ENCODE measurements at places on chromosomes 5 and 9.

DNA sequence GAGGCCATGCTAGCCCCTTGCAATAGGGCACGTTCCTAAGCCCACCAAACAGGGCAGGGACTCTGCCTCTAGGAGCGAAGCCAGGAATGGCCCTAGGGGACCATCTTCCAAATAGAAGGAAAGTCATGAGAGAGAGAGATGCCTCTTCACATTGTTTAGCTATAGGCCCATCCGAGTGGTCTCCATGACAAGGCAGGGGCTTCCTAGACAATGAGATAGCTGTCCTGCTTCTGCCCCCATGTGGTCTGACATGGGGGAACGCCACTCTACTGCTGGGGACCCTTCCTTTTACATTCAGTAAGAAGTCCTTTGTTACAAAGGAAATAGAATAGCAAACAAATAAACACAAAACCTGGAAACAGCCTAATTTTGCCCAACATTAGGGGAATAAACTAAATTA, 17.9 kb upstream of the KIF4B start:
- no peak for DNase-seq

DNA sequence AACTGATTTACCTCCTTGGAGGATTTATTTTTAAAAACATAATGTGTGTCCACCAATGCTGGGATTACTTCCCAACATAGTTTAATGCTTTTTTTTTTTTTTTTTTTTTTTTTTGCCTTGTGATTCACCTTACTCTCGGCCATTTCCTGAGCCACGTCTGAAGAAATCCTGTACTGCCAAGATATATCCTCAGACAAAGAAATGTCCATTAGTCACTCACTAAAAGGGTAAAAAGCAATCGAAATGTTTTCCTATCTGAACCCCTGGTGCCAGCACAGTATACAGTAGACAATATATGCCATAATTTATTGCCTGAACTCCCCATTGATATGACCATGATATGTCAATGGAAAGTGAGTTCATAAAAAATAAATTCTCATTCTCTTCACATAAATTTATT, 344.1 kb downstream of the BNC2 start:
- DNase-seq, result no peak

- no peak for DNase-seq
These were observed 193.0 kb downstream of the CD180 start for GRCh38 chr5:67003685-67003934.

DNA sequence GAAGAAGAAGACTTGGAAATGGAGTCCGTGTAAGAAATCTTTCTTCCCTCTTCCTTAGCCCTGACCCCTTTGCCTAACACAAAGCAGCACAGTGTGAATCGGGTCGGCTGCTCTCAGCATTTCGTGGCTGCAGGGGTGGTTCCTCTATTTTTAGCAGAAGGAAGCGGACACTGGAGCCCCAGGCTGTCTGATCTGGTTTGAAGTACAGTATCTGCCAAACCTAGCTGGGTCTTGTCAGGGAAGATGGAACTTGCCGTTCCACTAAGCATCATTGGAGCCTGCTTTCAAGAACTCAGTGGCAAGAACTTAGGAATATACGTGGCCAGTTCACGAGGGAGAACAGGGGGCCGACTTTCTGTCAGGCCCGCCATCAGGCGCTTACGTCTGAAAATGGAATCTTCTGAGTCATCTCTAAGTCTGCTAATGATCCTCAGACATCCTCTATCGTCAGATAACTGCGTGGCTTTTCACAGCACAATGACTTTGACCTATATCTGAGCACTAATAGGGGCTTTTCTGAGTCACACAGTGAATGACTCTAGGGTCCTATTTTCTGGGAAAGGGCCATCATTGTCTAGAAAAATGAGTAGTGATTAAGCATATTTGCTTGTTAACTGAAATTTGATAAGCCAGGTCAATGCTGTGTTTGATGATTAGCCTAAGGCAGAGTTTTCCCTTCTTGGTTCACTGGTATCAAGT, 43.3 kb upstream of the NCS1 start:
- no peak for DNase-seq

DNA sequence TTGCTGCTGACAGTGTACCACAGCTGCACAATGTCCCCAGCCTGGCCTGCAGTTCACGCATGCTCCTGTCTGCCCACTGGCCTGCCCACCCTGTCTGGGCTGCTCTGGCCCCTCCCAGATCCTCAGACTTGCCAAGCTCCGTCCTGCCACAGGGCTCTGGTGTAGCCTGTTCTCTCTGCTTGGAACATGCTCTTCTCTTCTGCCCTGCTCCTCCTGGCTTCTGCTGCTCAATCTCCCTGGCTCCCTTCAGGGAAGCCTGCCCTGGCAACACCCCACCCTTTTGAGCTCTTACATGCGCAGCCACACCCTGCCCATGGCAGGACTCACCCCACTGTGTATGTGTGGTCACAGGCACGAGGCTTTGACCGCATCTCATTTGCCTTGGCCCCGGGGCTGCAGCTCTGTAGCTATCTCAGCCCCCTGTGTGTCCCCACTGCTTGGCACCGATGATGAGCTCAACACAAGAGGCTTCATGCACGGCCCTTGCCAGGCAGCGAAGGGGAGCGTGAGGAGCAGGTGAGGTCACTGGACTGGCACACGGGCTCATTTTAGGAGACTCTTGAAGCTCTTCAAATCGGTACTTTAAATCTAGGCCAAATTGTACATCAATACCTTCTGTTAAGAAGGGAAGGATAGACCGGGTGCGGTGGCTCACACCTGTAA, 20.4 kb upstream of the BRD3 start:
- no peak for DNase-seq

- DNase-seq, result no peak
These were observed 8.4 kb upstream of the SETD9 start for GRCh38 chr5:56900858-56901578.

- no peak for DNase-seq
These were observed 132.4 kb upstream of the MEF2C start for GRCh38 chr5:89015409-89015808.

GRCh38 chr9:18106006-18106560, 367.9 kb upstream of the ADAMTSL1 start:
- DNase-seq, result no peak

DNA sequence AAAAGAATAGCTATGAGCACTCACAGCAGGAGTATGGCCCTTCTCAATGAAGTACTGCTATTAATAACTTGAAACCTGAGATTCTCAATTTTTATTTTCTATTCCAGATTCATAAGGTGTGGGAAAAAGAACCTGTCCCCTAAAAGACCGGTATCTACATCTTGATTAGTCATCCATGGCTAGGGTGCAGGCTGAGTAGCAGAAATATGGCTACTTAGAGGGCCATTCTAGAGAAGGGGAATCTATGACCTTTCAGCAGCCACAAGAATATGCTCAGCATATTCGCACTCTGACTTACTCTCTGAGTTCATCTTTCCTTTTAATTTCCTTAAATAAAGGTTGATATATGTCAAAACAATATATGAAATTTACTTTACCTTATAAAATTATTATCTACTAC, 27.7 kb downstream of the WDR36 start:
- DNase-seq, result no peak

GRCh38 chr5:88660264-88660946, 222.6 kb downstream of the MEF2C start:
- DNase-seq, result no peak

GRCh38 chr9:14937216-14937615, 27.0 kb upstream of the FREM1 start:
- DNase-seq, result no peak

DNA sequence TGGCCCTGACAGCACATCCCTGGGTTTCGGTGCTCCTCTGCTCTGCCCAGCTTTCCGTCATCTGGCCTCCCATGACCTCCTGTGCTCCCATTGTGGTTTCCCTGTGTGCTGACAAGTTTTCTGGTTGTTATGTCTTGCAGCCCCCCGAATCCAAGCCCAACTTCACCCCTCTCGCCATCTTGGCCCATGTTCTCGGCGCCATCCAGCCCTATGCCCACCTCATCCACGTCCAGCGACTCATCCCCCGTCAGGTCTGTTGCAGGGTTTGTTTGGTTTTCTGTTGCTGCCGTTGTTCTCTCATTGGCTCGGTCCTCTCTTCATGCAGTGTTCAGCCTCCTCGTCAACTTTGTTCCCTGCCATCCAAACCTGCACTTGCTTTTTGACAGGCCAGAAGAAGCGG, 196.4 kb downstream of the NR3C1 start:
- no peak for DNase-seq

DNA sequence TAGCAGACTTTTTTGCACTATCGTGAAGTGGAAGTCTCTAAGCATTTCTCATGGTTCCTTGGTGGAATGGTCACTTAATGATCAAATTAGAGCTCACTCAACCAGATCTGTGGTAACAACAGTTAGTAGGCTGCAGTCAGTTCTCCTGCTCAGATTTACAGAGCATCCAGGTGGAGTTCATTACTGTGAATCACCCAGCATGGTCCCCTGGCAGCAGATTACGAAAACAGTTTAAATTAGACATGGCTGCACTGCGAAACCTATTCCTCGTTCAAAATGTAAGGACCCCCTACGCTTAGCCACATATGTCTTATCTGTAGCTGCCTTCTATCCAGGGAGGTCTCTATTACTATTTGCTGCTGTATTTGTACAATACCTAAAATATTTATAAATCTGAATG, 823.6 kb upstream of the ARRDC3 start:
- no peak for DNase-seq

- DNase-seq, result no peak
These were observed 86.4 kb downstream of the HMHB1 start for GRCh38 chr5:143898381-143898780.

DNA sequence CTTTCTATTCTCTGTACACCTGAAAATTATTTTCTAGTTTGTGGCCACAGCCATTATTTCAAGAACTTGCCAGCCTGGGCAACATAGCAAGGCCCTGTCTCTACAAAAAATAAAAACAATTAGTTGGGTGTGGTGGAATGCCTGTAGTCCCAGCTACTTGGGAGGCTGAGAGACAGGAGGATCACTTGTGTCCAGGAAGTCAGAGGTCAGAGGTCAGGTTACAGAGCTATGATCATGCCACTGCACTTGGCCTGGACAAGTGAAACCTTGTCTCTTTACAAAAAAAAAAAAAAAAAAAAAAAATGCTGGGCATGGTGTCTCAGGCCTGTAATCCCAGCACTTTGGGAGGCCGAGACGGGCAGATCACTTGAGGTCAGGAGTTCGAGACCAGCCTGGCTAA, 58.3 kb downstream of the HMGCR start:
- no peak for DNase-seq

Data from anterior cingulate cortex (tissue), 58 donors.